A549 (cell line): ENCODE measurements at places on chromosomes 1 and 21. TPM values are rescaled to one million over a fixed set of nuclear protein-coding genes. Genes with fewer than 3 reads are reported as not detected.

DNA sequence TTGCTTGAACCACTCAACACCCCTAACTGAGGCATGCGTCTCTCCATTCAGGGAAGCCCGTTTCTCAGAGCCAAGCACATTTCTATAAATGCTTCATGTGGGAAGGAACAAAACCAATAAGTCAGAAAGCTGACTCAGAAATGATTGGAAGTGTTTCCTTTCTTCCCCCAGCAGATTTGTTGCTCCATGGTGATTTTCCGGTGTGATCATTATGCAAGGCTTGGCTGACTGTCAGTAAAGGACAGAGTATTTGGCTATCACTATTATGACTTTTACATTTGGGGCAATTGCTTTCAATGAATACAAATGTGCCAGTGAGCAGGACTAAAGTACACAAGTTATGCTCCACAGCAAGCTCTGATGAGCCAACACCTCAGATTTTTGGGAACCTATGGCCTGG, 53.3 kb upstream of the ZC3H11B start:
- no peak for DNase-seq

DNA sequence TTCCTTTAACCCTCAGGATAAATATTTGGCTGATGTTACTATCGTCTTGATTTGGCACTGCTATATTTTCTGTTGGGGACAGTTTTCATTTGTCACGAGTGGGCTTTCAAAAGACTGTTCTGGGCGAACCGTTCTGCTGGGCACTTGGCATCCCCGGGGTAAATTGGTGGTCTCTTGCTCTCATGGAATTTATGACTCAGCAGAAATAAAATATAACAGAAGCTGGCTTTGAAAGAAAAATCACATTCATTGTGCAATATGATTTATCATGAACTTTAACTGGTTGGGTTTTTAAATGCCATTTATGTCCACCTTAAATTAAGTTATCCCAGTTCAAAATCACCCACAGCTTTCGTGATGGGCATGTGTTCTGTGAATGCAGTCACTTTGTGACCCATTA, 147.3 kb downstream of the KAZN start:
- no peak for DNase-seq

- DNase-seq: no peak
Observed at GRCh38 chr1:93899543-93900207, 9.6 kb downstream of the GCLM start.

- no peak for DNase-seq
Observed at GRCh38 chr1:184300446-184300845, 86.4 kb upstream of the C1orf21 start.

- no peak for DNase-seq
Observed at GRCh38 chr1:210070531-210070930, 132.5 kb downstream of the SYT14 start.

DNA sequence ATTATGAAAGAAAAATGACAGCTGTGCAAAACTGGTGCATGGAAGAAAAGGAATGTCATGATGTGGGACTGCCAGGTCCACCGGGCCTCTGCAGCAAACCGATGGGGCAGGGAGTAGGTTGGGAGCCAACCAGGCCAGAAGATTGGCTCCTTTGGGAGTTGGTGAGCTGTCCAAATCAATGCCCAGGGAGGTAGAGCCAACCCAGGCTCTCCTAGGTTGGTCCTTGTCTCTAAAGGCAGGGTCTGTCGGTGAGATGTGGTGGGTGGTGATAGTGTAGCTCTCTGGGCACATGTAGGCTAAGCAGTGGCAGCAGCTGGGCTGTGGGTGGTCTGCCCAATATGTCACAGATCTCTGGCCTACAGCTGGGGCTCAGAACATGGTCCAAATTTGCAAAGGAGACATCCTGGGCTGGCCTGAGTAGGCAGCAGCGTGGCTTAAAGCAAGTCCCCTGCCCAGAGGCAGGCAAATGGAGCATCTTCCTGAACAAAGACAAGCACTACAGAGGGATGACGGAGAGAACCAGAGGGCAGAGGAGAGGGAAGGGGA, 61.2 kb upstream of the PRDX6 start:
- no peak for DNase-seq

- no peak for DNase-seq
Observed at GRCh38 chr1:24424207-24424606, 8.6 kb downstream of the NIPAL3 start.

DNA sequence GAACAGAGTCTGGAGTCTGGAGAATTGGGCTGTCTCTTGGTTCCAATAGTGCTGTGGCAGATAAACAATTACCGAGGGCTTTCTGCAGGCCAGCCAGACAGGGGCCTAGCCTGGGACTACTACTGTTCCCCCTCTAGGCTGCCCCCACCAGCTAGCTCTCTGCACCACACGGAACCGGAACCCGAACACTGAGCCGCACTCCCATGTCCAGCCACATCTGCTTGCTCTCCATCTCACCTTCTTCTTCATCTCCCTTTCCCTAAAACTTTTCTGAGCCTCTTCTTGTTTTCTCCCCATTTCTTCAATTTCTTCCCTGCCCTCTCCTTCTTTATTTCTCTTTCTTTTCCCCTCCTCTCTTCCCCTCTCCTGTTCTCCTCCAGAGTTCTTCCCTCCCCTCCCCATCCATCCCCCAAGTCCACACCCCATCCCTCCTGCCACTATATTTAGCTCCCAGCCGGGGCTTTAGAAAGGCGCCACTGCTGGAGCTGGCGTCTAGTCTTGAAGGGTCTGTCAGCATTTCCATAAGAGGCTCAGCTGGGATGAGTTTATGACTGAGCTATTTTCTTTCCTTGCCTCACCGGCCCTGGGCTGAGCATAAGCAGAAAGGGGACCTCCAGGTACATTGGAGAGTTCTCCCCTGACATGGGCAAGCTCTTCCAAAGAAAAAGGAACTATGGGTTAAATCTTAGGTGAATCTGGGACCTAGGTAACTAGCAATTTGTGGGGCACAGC, 25.7 kb upstream of the ATP2B4 start:
- DNase-seq: no peak

DNA sequence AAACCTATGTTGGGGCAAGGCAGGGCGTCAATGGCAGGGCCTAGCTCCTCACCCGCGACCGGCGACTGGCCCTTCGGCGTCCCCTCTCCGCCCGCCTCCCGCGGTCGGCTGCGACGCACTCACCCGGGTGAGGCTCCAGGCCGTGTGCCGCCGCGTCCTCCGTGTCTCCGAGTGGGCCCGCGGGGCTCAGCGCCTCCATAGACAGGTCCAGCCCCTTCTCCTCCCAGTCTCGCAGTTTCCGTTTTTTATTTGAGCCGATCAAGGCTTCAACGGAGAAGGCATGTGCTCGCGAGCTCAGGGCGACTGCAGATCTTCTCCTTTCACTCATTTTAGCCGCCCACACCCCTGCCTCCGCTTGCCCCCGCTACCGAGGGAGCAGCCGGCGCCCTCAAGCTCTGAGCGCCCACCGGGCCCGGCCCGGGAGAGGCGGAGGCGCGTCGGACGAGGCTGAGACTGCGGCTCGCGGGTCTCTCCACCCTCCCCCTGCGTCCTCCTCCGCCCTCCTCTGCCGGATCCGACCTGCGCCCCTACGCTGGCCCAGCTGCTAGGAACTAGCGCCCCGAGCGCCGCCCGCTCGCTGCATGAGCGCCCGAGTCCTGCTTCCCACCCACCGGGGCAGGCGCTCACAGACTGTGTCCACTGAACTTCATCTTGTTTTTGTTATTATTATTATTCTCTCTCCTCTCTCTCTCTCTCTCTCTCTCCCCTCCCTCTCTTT, 516 bp downstream of the TBX15 start:
- DNase-seq: no peak

- no peak for DNase-seq
Observed at GRCh38 chr1:903305-903704, 20.4 kb upstream of the SAMD11 start.

GRCh38 chr1:25568090-25568833, 24.9 kb downstream of the LDLRAP1 start:
- DNase-seq: no peak

- DNase-seq: no peak
Observed at GRCh38 chr1:241332037-241332409, 25.0 kb downstream of the RGS7 start.

DNA sequence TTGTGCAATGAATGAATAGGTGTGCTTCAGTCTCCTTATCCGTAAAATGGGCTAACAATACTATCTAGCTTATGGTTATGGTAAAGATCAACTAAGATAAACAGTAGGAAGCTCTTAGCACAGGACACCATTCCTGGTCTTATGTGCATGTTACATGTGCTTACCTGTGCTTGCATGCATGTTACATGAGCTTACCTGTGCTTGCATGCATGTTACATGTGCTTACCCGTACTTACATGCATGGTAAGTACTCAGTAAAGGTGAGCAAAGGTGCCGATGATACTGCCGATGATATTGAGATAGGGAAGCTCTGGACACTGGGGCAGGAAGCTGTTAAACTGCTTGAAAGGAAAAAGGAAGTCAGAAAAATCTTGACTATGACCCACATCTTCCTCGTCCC, 211.0 kb upstream of the USP24 start:
- DNase-seq: no peak

DNA sequence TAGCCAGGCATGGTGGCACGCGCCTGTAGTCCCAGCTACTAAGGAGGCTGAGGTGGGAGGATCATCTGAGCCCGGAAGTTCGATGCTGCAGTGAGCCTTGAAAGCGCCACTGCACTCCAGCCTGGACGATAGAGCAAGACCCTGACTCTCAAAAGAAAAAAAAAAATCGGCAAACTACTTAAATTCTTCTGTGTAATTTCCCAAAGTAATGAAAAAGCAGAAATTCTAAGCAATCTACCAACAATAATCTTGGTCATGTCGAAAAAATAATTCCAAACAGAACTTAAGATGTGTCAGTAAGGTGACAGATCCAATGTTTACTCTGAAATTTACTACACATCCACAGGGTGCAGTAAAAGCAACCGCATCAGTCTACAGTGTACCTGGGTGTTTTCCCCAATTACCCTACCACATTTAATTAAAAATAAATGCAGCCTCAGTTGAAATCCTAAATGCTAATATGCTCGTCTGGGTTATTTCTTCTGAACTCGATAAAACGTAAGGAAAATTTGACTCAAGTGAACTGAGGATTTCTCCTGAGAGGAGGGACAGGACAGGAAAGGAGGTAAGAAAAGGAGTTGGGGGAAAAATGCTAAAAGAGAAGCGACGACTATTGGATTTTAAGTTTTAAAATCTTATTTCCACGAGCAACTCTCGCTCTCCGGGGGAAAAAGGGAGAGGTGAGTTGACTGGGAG, 801 bp downstream of the EPRS1 start:
- DNase-seq: peak; percentile 33

- no peak for DNase-seq
Observed at GRCh38 chr1:175713381-175713780, 30.0 kb downstream of the TNR start.

GRCh38 chr1:207101720-207102119, 2.3 kb upstream of the C4BPA start:
- no peak for DNase-seq

GRCh38 chr1:10649517-10650201, 146.8 kb downstream of the CASZ1 start:
- no peak for DNase-seq

- no peak for DNase-seq
Observed at GRCh38 chr1:236154671-236155398, 12.5 kb downstream of the GPR137B start.

DNA sequence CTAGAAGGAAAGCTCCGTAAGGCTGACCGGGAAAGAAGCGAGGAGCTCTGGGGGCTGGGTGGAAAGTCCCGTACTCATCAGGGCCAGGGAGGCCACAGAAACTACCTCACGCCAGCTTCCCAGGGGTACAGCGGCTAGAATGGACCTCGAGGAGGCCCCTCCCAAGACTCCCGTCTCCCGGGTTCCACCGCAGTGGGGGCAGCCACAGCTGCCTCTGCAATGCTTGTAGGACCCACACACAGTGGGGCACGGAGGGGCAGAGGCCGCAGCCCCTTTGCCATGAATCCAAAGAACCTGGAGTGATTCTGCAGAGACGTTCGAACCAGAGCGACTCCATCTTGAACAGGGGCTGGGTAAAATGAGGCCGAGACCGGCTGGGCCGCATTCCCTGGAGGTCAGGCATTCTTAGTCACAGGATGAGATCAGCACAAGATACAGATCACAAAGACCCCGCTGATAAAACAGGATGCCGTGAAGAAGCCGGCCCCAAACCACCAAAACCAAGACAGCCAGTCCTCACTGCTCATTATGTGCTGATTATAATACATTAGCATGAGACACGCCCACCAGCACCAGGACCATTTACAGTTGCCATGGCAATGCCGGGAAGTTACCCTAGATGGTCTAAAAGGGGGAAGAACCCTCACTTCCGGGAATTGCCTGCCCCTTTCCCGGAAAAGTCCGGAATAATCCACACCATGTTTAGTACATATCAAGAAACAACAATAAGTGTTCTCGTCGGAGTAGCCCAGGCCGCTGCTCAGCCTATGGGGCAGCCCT, 1.6 kb upstream of the ANKRD65 start:
- no peak for DNase-seq

DNA sequence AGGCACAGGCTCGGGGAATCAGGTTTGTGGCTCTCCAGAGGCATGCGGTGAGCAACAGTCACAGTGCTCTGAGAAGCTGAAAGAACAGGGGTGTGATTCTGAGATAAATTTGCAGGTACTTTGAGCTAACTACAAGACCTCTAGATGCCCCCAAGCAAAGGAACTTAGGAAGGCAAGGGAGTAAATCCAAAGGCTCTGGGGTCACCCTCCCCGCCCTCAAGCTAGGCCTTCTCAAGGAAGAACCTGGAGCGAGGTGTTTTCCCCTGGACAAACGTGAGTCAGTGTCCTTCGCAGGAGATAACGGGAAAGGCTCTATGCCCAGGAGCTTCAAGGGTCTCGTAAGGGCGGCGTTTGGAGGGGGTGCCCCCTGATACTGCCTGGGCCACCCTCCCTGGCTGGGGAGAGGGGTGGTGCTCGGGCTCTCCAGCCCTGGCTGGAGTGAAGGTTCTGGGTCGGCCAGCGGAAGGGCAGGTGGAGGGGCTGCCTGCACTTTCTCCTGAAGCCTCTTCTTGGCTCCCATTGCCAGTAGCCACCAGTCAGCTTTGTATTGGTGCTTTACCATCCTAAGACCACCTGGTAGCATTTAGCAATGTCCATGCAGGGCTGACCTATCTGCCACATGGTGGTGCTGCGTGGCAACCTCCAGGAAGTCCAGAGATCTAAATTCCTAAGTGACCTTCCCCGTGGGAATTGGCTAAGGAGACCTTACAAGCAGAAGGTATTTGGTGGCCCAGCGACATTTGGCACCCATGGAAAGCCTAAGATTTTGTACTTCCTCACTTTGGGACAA, 44.0 kb downstream of the GPR161 start:
- DNase-seq: no peak

GRCh38 chr1:56180520-56181190, 398.7 kb downstream of the PLPP3 start:
- no peak for DNase-seq

DNA sequence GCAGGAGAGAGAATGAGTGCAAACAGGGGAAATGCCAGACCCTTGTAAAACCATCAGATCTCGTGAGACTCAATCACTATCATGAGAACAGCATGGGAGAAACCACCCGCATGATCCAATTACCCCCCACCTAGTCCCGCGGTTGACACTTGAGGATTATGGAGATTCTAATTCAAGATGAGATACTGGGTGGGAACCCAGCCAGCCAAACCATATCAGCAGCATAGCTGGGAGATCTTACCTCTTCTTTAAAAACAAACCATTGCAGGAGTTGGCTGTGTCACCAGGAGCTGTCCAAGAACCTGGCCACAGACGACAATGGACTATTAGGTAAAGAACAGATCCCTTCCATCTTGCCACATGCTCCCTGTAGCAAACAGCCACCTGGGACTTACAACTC, 422.7 kb downstream of the MATN1 start:
- DNase-seq: no peak

Gene MAP3K21
- polyA plus RNA-seq: 14.0 to 14.4 TPM (median 14.2 TPM) in 3 replicates

Gene RASSF5
- polyA plus RNA-seq: 1.4 to 2.2 TPM (median 1.9 TPM) in 3 replicates

Gene ZC3H11A
- polyA plus RNA-seq: 41.3 to 43.6 TPM (median 42.6 TPM) in 3 replicates

Gene CD1D
- 0.04 to 0.08 TPM in 2 of 3 replicates, not detected in the other for polyA plus RNA-seq

Gene DYRK3
- polyA plus RNA-seq: 8.2 to 8.8 TPM (median 8.7 TPM) in 3 replicates

Gene INSRR
- polyA plus RNA-seq: not detected in 3 replicates

Gene KCNJ9
- polyA plus RNA-seq: not detected in 3 replicates

Gene CAPZA1
- 103 to 109 TPM (median 104 TPM) in 3 replicates for polyA plus RNA-seq

Gene ALG14
- polyA plus RNA-seq: 5.4 to 7.1 TPM (median 5.7 TPM) in 3 replicates
